Mucosa of descending colon (tissue), 3 donors: ENCODE measurements at places on chromosomes 16 and 17. TPM values are rescaled to one million over a fixed set of nuclear protein-coding genes. Genes with fewer than 3 reads are reported as not detected.
A peak's percentile ranks its signal among the peaks of the same experiment; 100 is the strongest.

GRCh38 chr16:56780646-56781045 is 50.7 kb downstream of the NUP93 start:
- no peak for DNase-seq

- peak; percentile 59 for DNase-seq
Observed at GRCh38 chr17:2025220-2025621, at the start of gene RTN4RL1. Gene RTN4RL1, minus strand, starts transcription at chr17:2025334. Its CDS starts 469 bp downstream, at chr17:2024865.

- no peak for DNase-seq
Observed at GRCh38 chr17:67773246-67773645, 52.1 kb upstream of the BPTF start.

DNA sequence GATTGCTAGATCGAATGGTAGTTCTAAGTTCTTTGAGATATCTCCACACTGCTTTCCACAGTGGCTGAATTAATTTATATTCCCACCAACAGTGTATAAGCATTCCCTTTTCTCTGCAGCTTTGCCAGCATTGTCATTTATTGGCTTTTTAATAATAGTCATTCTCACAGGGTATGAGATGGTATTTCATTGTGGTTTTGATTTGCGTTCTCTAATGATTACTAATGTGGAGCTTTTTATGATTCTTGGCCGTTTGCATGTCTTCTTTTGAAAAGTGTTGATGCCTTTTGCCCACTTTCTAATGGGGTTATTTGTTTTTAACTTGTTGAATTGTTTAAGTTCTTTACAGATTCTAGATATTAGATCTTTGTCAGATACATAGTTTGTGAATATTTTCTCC is 36.5 kb upstream of the BCAS3 start:
- no peak for DNase-seq

GRCh38 chr17:67401598-67402504 is 24.8 kb downstream of the PITPNC1 start:
- no peak for DNase-seq

- DNase-seq = no peak
Observed at GRCh38 chr16:8768692-8769091, 28.7 kb downstream of the TMEM186 start.

DNA sequence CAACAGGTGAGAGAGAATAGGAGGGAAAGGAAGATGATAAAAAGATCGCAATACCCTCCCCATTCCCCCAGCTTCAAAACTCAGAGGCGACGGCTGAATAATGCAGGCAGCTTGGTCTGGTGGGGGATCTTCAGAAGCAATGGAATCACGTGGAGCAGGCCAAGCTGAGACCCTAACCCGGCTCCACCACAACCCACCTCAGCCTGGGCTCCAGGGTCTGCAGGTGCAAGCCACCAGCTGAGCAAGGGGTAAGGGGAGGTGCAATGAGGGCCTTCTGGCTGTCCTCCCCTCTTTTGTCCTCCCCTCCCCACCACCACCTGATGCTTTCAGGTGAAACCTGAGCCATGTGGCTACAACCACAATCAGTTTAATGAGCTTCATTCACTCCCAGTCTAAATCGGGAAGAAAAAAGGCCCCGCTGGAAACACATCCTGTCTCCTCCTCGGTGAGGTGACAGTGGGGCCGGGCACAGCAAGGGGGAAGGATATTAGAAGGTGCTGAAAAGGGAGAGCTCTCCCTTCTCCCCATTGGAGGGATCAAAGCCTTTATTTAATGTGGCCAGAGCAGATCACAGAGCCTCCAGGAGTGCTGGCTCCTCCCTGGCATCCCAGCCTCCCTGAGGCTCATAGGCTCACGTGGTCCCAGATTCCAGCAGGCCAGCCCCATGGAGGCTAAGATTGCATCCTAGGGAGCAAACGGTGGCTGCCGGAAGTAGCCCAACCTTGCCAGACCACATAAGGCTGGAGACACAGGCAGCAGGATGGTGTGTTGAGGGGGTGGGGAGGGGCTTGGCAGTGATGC is 261.0 kb downstream of the SOX9 start:
- DNase-seq = no peak

CTRB1 gene
- total RNA-seq = not detected

ASB16 gene
- total RNA-seq = 1.7 TPM

- DNase-seq = no peak
Observed at GRCh38 chr16:50844840-50845239, 103.0 kb downstream of the CYLD start.

GRCh38 chr17:79332011-79332554 is 257.5 kb downstream of the ENGASE start:
- no peak for DNase-seq

SLFN13 gene
- 12.9 TPM for total RNA-seq

TAT gene
- 1.9 TPM for total RNA-seq

C16orf54 gene
- 3.4 TPM for total RNA-seq

NFATC2IP gene
- total RNA-seq = 45.0 TPM

- no peak for DNase-seq
Observed at GRCh38 chr16:72211110-72211509, 39.2 kb upstream of the PMFBP1 start.

ABCC12 gene
- total RNA-seq = not detected

GRCh38 chr16:56673921-56674320 is 4.3 kb downstream of the MT1H start:
- DNase-seq = no peak

CCL8 gene
- total RNA-seq = 1.6 TPM

DNA sequence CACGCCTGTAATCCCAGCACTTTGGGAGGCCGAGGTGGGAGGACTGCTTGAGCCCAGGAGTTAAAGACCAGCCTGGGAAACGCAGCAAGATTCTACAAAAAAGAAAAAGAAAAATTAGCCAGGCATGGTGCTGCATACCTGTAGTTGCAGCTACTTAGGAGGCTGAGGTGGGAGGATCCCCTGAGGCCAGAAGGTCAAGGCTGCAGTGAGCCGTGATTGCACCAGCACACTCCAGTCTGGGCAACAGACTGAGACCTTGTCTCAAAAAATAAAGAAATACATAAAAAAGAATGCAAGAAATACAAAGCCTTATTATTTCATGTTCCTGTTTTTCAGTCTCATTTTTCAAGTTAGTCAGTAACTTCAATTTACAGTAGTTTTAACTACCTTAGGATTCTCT is 5.9 kb upstream of the CNOT1 start:
- no peak for DNase-seq

SDR42E2 gene
- total RNA-seq = not detected

GRCh38 chr16:61413021-61413420 is 623.2 kb downstream of the CDH8 start:
- no peak for DNase-seq

DNA sequence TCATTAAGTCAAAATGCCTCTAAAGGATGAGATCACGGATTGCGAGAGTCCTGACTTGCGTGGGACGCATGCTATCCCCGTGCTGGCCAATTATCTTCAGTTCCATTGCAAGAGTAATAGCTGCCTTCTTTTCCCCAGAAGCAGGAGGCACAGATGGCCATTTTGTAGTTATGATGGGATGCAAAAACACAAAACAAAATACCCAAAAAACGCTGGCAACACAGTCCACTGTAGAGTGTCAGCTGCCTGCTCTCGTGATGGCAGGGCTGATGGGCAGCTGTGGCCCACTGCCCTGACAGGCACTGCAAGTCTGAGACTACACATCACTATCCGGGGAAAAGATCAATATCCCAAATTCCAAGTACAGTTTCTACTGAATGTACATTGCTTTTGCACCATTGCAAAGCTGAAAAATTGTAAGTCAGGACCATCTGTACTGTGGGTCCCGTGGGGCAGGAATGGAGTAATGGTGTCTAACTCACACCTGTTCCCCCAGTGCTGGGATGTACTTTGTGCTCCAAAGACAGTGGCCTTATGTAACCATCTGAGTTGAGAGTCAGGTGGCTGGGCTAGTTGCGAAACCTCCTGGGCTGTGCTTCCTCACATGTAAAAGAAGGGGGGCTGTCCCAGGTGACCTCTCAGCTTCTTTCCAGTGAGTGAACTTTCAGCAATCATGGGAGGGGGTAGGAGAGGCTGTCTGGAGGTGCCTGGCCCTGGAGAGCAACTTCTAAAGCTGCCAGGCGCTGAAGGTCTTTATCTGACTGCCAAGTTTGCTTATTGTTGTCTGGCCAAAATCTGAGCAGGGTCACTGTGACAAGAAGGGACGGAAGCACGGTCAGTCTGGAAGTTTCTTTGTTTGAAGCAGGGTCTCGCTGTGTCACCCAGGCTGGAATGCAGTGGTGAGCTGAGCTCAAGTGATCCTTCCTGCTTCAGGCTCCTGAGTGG is 4.7 kb downstream of the SLC47A1 start:
- DNase-seq = peak; percentile 25

SSTR5 gene
- not detected for total RNA-seq

- no peak for DNase-seq
Observed at GRCh38 chr17:62876063-62876462, 67.9 kb upstream of the MARCHF10 start.

KRT17 gene
- not detected for total RNA-seq

ERN2 gene
- total RNA-seq = 263 TPM
